ENCODE measurements at places on chromosomes 1 and 21.
A peak's percentile ranks its signal among the peaks of the same experiment; 100 is the strongest.

DNA sequence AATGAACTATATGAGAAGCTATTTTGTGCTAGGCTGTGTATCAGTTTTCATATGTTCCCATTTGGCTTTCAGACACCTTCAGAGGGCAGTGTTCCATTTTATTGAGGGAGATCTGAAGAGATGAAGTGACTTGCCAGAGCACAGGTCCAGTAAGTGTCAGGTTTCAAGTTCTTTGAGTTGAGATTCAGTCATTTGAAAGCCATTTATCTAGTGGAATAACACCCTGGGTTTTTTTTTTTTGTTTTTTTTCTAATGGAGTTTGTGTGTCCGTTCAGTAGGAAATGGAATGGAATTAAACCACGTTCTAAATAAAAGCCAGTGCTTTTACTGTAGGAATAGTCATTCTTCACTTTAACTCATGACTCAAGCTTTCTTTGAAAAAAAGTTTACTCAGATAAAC lies 652.9 kb upstream of the USP24 start:
- no peak for DNase-seq

- DNase-seq = no peak
Observed at GRCh38 chr1:177934927-177935326, 34.9 kb downstream of the SEC16B start.

DNA sequence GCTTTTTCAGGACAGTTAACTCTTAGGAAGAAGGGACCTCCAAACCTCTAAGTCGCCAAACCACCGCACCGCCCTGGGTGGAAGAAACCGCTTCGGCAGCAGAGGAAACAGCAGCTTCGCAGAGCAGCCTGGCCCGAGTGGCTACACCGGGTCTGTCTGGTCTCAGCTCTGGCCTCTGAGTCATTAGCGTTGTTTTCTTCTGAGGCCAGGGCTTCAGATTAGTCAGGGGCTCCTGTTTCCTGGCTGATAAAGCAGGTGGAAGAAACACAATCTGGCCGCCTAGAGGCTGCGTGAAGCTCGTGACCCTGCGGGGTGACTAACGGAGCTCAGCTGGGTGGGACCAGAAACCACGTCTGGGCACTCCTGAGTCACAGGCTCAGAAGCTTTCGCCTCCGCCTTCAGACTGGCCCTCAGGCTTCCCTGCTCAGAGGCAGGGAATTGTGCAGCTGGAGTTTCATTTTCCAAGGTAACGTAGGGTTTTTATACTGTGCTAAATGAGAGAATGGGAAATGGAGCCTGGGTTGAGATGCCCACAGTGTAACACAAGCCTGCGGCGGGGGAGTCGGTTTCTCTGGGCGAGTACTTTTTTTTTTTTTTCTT lies 44.9 kb downstream of the CHAF1B start:
- DNase-seq = peak; percentile 100

GRCh38 chr1:199138061-199138460 lies 499.2 kb downstream of the PTPRC start:
- DNase-seq = no peak

GRCh38 chr1:244231193-244231571 lies 180.1 kb downstream of the ZBTB18 start:
- no peak for DNase-seq

DNA sequence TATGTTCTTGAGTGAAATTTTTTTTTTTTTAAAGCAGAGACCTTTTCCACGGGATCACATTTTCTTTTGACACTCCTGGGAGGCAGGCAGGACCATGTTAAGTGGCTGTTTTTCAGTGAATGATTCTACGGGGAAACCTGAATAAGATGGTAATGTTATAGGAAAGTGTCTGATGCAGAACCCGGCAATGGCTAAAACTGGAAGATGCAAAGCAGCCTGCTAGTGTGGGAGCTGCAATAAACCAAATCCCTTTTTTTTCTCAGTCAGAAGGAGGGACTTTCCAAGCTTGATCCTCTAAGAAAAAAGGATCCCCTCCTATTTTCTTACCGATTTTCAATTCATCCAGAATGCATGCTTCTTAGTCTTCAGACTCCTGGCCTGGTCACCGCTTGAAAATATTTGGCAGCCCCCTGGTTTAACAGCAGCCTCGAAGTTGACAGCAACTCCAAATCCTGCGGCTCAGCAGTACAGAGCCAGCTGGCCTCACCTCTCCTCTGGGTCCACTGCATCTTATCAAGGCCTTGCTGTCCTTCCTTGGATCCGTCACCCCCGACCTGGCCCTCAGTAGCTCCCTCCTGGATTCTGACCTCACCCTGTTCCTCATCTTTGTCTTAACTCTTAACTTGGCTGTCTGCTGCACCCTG lies 5.6 kb downstream of the MX2 start:
- DNase-seq = no peak

GRCh38 chr1:230518511-230518910 lies 92.4 kb upstream of the PGBD5 start:
- DNase-seq = no peak

DNA sequence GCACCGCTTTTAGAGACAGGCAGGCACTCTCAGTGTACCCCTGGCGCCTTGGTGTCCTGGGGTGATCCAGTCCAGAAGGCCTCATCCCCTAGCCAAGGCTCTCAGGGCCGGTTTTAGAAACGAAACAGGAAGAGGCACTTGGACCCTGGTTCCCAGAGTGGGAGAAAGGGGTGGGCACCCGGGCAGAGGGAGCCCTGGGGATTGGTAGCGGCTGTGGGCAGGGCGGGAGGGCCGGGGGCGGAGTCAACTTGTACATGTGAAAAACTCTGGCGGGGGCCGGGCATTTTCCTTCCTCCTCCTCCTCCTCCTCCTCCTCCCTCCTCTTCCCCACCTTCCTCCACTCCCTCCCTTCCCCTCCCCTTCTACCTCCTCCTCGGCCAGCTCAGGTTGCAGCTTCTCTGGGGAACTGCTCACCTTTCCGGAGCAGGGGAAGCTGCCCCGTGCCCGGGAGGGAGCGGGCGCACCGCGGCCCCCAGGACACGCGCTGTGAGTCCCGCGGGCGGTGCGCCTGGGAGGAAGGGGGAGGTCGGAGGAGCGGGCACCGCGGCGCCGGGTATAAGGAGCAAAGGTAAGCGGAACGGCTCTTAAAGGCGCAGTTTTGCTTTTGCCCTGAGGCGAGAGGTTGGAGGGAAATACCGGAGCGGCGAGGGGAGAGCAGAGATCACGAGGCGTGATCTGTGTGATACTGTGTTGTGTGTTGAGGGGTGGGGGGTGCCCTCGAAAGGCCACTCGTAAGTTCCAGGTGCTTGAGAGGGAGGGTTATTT lies at the start of gene CDK18:
CDK18 (plus strand) TSS at position 359 of the 765 bp plus-strand sequence. CDS start 18,499 bp downstream, outside the sequence.
- no peak for DNase-seq

GRCh38 chr1:101438359-101438758 lies 201.5 kb downstream of the S1PR1 start:
- DNase-seq = peak; percentile 35

- DNase-seq = no peak
Observed at GRCh38 chr1:30088594-30088993, 634.8 kb downstream of the MATN1 start.

DNA sequence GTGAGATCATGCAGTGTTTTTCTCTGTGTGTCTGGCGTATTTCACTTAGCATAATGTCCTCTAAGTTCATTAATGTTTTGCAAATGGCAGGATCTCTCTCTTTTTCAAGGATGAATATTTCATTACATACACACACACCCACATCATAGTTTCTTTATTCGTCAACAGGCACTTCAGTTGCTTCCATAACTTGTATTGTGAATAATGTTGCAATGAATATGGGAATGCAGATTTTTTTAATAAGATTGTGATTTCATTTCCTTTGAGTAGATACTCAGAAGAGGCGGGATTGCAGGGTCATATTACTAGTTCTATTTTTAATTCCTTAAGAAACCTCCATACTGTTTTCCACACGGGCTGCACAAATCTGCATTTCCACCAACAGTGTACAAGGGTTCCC lies 134.0 kb downstream of the CLEC20A start:
- DNase-seq = no peak

GRCh38 chr21:38355992-38356781 lies 99.4 kb downstream of the KCNJ15 start:
- peak; percentile 73 for DNase-seq

DNA sequence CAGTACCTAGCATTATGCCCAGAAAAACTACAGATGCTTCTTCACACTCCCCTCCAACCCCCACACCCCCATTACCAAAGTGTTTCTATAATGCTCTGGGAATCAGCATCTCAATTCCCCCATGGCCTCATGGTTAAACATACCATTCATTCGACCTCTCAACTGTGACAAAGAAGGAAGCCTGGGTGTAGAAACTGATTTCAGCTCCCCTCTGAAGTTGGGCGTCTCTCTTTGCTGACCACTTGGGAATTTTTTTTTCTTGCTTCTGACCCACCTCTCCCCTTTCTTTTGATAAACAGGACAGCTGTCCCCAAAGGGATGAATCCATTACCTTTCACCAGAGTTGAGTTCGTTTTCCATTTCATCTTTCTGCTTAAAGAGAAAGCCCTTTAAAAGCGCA lies 116.4 kb upstream of the HOOK1 start:
- no peak for DNase-seq

GRCh38 chr1:197715806-197716205 lies 59.5 kb downstream of the DENND1B start:
- DNase-seq = no peak

- no peak for DNase-seq
Observed at GRCh38 chr1:217343907-217344306, 287.0 kb downstream of the GPATCH2 start.

DNA sequence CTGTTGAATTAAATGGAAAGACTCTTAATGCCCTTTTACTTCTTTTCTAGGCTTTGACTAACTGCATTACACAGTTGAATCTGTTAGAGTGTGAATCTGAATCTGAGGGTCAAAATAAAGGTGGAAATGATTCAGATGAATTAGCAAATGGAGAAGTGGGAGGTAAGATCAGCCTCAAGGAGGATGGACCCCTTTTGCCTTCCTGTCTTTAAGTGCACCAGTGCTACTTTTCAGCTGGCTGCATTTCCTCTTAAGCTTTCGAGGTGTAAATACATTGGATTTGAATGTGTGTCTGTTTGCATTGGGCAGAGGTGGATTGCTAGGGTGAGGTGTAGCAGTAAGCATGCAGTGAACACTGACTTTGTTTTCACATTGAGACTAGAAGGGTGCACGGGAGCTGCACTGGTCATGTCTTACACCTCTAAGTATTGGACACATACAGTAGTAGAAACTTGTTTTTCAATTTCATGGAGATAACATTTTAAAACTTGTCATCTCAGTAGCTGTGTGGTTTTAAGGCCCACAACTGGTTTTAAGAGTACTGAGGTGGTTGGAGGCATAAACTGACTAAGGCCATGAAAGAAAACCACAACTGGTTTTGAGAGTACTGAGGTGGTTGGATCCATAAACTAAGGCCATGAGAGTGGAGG lies 35.4 kb downstream of the MIA3 start:
- no peak for DNase-seq

GRCh38 chr1:44014365-44015104 lies 16.7 kb downstream of the SLC6A9 start:
- DNase-seq = no peak

- no peak for DNase-seq
Observed at GRCh38 chr1:244449936-244450508, 1.7 kb downstream of the ADSS2 start.

DNA sequence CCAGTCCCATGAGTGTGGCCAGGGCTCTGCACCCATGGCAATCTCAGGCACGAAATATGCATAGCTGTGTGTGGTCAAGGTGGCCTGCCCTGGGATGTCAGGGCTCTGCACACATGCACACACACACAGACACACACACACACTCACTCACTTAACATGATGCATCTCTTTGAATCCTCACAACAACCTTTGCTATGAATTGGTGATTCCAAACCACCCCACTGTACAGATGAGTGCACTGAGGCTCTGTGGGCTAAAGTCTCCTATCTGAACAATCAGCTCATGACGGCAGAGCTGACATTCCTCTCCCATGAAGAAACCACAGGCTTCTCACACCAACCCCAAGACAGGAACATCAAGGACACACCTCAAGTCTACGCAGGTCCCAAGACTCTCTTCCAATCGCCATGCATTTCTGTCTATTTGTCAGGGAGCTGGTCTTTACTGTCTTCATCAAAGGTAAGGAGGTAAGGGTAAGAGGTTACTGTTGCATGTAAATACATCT lies 131.6 kb downstream of the ETS2 start:
- DNase-seq = no peak

GRCh38 chr1:112744009-112744578 lies 29.0 kb upstream of the PPM1J start:
- DNase-seq = no peak

DNA sequence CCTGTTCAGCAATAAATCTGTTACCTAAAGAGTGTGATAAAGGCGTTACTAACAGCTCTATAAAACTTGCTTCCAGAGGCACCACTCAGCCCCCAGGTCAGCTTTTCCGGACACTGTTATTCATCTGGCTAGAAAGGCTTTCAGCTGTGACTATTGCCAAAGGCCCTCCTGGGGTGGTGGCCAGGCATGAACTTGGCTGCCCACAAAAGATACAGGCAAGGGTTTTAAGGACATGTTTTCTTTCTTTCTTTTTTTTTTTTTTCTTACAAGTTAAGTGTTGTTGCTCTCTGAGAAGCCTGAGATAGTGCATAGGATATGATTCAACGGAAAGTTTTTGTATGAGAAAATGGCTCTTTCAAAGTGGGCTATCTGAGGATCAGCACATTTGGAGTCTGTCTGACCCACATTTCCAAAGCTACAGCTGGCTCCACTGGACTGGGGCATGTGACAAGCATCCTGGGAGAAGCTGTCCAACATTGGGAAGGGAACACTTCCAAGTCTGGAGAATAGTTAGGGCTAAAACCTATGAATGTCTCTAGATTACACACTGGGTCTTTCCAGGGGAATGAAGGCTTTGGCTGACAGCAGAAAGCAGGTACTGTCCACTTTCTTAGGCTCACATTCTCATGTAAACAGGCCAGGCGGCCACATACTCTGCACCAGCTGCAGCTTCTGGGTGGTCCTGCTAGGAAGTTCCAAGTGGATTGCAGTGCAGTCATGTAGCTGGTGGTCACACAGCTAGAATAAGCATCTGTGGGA lies 639.7 kb downstream of the LMO4 start:
- no peak for DNase-seq

GRCh38 chr21:42524341-42525028 lies 10.8 kb downstream of the SLC37A1 start:
- no peak for DNase-seq

GRCh38 chr1:117967477-117967876 lies 37.9 kb downstream of the WDR3 start:
- DNase-seq = no peak

DNA sequence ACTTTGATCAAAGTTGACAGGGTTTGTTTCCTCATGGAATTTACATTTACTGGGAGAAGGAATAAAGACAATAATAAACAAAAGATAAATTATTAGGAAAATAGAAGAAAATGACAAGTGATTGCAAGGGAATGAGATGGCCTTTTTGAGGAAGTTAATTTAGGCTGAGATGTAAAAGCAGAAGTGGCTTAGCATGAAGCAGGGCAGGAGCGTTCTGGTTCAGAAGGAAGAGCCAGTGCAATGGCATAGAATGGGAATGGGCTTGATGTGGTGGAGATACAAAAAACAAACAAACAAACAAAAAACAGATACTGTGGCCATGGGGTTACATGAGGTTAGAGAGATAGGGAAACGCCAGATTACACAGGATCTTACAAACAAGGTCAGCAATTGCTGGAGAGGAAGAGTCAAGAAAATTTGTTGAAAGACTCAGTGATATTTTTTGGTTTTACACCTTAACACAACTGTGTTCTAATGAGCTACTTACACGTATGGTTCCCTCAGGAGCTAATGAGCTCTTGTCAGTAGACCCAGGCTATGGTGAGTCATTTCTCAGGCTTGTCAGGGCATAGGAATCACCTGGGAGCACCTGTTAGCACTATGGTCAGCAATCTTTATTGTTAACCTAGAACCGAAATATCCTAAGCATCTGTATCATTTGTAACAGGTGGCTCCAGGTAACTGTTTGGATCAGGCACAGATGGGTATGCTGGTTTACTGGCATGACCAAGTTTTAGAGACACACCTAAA lies 8.7 kb upstream of the CADM3 start:
- no peak for DNase-seq
